SW480 (cell line): ENCODE measurements at places on chromosomes 12 and 14.

DNA sequence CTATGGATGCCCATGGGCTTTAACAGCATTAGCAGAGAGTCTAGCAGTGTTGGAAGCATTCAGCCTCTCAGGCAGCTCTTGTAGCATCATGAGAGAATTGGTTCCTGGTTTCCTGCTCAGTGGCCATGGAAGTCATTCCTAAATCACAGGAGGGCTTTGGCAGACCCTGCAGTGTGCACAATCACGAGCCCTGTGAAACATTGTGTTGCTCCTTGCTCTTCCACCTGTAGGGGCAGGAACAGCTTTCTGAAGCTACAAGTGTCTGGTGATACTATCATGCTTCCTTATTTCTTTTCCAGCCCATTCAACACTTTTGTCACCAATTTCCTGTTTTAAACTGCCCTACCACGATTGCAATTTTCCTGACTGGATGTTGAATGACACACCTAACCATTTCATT is 402.2 kb upstream of the USP15 start:
- no peak for DNase-seq

DNA sequence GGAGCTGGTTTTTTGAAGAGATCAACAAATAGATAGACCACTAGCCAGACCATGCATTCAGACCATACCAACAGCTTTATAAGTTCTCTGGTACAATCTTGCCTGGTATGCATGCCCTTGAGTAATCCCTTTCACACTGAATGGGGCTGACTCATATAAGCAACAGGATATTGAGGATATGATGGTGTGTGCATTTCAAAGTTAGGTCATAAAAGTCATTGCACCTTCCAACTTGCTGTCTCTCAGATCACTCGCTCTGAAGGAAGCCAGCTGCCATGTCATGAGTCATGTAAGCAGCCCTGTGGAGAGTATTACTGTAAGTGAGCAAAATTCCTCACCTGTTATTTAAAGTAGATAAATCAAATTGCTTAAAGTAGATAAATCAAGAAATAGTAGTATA is 45.0 kb upstream of the OR6J1 start:
- DNase-seq: peak; percentile 91

- DNase-seq: no peak
These were observed 98.9 kb downstream of the ARID2 start for GRCh38 chr12:45828402-45828801.

GRCh38 chr12:108761226-108761625 is 29.9 kb upstream of the CORO1C start:
- no peak for DNase-seq

- DNase-seq: no peak
These were observed 66.7 kb downstream of the AACS start for GRCh38 chr12:125131958-125132357.
